ENCODE measurements at places on chromosomes 12 and 14.

GRCh38 chr12:51432921-51433320 is 8.3 kb downstream of the SLC4A8 start:
- no peak for DNase-seq

DNA sequence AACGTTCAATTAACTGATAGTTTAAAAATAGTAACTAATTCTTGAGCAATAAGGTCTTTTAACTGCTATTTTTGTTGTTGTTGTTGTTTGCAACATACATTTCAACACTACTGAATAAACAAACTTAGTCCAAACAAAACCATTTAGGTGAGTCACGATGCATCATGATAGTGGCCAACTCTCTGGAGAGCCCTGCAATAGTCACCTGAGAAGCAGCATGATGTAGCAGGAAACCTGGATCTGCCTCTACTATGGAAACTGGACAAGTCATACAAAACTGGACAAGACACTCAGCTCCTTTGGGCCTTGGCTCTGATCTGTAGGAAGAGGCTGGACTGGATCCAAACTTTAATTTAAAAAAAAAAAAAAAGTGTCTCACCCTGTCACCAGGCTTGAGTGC is 117.3 kb downstream of the MED13L start:
- no peak for DNase-seq

DNA sequence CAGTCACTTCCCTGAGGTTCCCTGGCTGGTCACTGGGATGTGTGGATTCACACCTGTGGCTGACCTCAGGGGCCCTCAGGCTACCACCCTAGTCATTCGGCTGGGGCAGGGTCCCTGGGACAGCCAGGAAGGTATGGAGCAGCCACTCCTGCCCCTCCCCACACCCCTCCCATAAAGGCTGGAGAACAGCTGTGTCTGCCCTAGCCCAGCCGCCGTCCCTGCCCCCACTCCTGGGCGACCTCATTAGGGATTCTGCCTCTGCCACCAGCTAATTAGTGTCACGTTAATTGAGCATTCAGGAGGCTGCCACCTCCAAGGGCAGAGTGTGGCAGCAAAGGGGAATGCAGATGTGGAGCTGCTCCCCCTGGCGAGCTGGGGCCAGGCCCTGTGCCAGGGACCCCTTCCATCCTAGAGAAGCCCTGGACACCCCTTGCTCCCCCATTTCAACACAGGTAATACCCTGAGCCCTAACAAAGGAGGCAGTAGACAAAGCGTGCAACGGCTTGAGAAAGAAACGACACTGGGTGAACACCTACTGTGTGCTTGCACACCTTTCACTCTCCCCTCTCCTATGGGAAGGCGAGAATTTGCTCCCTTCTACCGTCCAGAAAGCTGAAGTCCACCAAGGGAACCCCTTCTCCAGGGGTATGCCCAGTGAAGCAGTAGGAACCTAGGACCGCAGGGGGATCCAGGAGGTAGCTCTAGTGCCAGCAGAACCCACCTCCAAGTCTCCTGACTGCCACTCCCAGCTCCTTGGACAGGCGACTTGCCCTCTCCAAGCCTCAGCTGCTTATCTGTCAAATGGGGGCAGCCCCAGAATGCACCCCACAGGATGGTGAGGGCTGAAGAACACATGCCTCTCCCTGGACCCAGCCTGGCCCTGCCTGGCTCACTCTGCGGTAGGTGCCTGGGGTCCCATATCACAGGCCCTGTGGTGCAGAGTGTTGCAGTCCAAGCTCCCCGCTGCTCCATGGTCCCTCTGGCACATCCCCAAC is 45.1 kb downstream of the FAM222A start:
- DNase-seq = no peak

DNA sequence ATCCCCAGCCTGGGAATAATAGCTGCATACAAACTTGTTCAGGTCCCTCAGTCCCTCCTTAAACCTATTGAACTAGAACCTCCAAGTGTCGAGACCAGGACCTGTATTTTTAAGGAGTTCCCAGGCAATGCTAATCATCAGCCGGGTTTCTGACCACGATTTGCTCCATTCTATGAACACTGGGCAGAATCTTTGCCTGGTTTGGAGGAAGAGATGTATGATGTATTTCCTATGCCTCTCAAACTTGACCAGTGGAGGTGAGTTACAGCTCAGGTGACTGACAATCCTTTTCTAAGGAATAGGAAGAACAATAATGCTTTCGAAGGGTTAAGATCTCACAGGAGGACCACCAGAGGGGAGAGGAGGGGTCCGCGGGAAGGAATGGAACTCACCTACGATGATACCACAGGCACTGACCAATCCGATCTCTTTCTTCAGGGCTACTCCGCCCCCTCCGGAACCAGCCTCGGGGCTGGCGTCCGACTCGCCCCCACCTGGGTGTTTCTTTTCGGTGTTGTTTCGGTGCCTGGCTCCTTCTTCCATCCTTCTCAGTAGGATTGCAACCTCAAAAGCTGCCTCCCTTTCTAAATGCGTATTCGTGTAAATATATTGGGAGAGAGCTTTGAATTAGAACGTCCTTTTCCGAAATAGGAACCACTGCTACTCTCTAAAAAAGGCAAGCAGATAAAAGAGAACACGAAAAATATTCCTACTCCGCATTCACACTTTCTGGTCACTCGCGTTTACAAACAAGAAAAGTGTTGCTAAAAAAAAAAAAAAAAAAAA is 895 bp downstream of the SLC7A8 start:
- DNase-seq = no peak

- no peak for DNase-seq
Observed at GRCh38 chr14:104091061-104091926, 5.8 kb downstream of the ASPG start.

All from stimulated activated CD4-positive, alpha-beta T cell treated with anti-CD3 and anti-CD28 coated beads, Interleukin-1b, Interleukin-23, amount 100 ng/mL, for 24 hours (primary cell).